Mucosa of descending colon (tissue), 3 donors: ENCODE measurements at places on chromosomes 2 and 18.
A peak's percentile ranks its signal among the peaks of the same experiment; 100 is the strongest.

GRCh38 chr18:10530002-10530401, 4.2 kb downstream of the NAPG start:
- no peak for DNase-seq

DNA sequence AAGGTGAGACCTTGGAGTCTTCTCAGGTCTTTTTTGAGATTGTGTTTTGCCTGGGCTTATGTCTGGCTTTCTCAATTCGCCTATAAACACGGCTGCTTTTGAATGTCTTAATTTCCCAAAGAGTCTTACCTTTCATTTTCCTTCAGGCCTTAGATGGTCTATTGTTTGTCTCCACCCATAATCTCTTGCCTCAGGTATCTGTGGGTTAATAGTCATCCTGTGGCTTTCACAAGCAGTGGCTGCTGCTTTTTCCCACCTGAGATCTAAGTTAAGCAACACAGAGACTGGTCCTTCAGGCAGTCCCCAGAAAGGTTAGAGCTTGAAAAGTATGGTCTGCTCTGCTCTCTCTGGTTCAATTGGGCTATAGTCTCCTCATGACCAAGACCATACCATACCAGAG, 275.3 kb downstream of the INSIG2 start:
- DNase-seq, result no peak

DNA sequence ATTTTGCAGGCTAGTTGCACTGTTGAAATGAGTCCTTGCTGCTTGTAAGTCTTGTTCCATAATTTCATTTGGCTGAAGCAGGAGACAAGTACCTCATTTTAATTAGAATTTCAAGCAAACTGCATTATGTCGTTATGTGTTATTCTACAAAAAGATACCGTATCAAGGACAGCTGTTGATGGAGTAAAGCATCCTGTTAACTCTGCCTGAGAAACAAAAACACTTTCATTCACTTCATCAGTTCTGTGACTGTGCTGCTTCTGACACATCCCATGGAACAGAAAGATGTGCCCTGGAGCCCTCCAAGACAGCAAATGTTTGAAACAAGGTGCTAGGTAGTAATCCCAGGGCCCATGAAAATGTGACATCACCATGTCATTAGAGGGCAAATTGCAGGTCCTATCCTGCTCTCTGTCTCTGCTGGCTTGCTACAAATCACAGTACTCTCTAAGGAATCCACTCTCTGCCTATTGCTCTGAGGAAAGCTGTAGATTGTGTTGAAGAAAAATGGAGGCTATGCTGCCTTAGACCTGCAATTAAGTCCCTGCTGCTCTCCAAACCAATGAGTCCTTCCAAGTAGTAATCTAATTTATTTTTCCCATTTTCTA, 209.7 kb upstream of the PARD3B start:
- no peak for DNase-seq

GRCh38 chr2:160427629-160428404, 65.8 kb downstream of the RBMS1 start:
- DNase-seq, result peak; percentile 44

- DNase-seq, result no peak
These were observed 4.8 kb downstream of the AMER3 start for GRCh38 chr2:130759906-130760753.

GRCh38 chr2:122706757-122707223, 951.3 kb downstream of the TSN start:
- no peak for DNase-seq

DNA sequence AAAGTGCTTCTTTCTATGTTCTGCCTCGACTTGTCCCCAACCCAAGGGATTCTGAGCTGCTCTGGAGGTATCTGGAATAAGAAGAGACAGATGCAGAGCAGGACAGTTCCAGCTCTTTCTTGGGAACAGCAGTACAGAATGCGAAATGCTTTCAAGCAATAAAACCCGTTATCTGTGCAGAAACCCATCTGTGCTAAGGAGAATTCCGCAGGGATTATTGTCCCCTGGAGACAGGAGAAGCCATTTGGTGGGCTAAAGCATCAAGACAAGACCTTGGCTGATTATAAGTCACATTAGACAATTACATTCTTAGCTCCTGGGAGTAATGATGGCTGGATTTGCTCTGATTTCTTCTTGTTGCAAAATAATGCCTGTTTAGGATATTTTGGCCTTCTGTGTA, 185.4 kb upstream of the GLI2 start:
- DNase-seq, result no peak

DNA sequence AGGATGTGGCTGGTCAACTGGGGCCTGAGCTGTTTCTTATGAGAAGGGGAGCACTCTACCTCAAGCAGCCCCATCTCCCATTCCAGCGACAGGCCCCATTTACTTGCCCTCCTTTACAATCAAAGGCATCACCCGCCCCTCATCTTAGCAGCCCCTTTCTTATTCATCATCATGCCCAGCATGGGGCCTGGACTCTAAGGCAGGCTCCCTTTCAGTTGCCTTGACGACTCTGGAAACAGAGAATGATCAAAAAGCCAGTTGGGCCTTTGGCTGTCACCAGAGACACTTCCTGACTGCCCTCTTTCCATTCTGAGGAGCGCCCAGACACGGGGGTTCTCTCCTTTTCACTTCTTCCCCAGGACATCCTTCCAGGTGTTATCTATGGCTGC, 11.2 kb downstream of the CELF4 start:
- DNase-seq, result no peak

- peak; percentile 47 for DNase-seq
These were observed 4.3 kb downstream of the GPC1 start for GRCh38 chr2:240439698-240440151.

GRCh38 chr2:189569295-189569910, 11.2 kb downstream of the SLC40A1 start:
- DNase-seq, result no peak

GRCh38 chr18:58362829-58363271, 266.0 kb downstream of the ALPK2 start:
- DNase-seq, result no peak

- no peak for DNase-seq
These were observed 284.7 kb downstream of the CMPK2 start for GRCh38 chr2:6580982-6581381.

- DNase-seq, result no peak
These were observed 4.9 kb downstream of the INHBB start for GRCh38 chr2:120350801-120351320.

- DNase-seq, result no peak
These were observed 310.8 kb downstream of the PIEZO2 start for GRCh38 chr18:10838553-10838952.

DNA sequence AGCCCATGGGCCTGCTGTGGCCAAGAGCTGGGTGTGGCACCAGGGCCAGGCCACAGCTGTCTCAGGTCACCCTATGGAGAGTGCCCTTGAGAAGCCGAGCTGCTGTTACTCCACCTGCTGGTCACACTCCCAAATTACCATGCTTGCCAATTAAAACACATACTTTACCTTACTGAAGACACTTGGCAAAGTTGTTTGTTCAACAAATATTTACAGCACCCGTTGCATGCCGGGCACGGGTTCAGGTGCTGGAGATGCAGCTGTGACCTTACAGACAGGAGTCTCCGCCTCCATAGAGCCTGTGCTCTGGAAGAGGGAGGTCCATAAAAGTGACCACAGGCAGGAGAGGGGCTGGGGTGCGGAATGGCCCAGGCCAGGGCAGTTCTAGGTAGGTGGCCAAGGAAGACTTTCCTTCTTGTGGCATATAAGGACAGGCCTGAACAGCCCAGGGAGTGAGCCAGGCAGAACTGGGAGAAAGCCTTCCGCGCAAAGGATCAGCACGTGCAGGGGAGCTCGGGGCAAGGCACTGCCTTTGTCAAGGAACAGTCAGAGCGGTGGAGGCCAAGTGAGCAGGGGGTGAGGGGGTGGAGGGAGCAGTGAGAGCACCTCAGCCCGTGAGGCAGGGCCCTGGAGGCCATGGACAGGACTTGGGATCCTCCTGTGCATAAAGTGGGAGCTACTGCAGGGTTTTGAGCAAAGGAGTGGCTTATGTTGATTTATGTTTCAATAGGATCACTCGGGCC, 23.6 kb upstream of the RBM44 start:
- DNase-seq, result peak; percentile 78

- DNase-seq, result peak; percentile 61
These were observed 278.0 kb upstream of the ID2 start for GRCh38 chr2:8403876-8404275.

DNA sequence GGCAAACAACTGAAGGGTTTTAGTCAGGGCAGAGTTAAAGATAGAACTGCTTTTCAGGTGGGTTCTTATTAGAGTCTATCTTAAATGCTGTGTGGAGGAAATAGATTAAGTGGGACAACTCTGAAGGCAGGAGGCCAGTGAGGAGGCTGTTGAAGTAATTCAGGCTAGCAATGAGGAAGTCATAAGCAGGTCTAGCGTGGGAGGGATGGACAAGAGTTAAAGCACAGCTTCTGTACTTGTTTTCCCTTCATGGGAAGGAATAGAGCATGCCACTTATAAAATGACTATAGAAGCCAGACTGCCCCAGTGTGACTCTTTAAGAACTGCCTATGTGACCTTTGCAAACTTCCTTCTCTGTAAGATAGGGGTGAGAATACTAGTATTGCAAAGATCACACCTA, 202.0 kb upstream of the LRRTM1 start:
- DNase-seq, result no peak

GRCh38 chr2:9144617-9145016, 62.0 kb upstream of the ASAP2 start:
- no peak for DNase-seq

DNA sequence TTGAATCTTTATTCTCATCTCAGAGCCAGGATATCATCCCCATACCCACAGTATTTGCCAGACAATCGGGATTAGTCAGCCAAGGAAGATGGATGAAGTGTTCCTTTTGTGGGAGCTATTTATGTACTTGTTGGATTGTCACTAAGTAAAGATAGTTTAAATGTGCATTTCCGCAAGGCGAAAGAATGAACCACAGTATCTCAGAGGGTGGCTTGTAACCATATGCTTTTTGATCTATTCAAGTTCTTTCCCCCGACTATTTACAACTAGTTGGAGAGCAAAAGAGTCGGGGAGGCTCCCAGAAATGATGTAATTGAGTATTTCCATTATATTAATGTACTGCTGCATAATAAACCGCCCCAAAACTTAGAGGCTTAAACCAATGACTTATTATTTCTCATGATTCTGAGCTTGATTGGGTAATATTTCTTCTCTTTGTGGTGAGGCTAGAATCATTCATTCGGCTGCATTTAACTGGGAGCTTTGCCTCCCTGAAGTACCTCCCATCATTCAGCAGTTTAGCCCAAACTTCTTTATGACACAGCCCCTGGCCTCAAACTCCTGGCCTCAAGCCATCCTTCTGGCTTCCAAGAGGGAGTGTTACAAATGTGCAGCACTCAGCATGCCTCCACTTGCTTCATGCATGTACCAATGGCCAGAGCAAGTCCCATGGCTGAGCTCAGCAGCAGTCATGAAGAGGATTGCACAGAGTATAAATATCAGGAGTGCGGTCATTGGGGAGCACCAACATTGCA, 423.7 kb downstream of the METTL4 start:
- no peak for DNase-seq

GRCh38 chr2:237627441-237628246, at the start of gene LRRFIP1:
Gene LRRFIP1 (plus strand): TSS chr2:237627587. CDS start chr2:237627645, 58 bp downstream.
- peak; percentile 17 for DNase-seq

DNA sequence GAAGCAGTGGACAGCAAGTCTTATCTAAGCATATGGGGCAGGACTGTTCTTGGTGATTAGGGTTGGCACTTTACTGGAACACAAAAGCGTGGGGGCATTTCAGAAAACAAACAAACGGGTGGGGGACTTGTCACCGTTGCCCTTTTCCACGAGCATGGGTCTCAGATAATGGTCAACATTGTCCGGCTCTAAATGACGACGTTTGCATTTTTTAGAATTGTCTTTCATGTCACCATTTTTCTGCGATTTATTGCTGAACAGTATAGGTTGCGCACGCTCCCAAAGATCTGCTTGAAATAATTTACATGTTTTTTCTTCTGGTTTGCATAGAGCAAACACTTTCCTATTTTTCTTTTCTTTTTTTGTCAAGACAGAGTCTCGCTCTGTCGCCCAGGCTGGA, 46.6 kb upstream of the TBC1D8 start:
- no peak for DNase-seq

DNA sequence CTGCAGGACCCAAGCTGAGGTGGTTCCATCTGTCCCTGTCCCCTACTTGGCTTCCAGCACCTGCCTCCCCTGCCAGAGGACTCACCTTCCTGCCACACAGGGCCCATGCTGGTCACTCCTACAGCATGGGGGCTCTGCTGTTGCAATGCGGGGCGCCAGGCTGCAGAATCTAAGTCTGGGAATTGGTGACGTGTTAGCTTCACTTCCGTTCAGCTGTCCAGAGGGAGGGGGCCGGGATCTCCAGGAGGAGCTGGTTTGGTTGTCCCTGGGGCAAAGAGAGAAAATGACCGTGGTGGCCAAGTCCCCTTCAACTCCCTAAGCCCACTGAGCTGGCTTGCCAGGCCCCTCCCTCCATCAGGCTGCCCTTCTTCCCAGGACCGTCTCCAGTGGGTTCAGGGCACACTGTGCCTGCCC, 69.5 kb downstream of the IL1R2 start:
- no peak for DNase-seq

- no peak for DNase-seq
These were observed 366.7 kb upstream of the DLGAP1 start for GRCh38 chr18:4821801-4822200.

GRCh38 chr2:176117162-176117822, 714 bp downstream of the HOXD10 start:
- no peak for DNase-seq

- DNase-seq, result no peak
These were observed 70.0 kb downstream of the PXDN start for GRCh38 chr2:1674276-1674675.

GRCh38 chr2:105321875-105322646, 7.5 kb downstream of the TGFBRAP1 start:
- no peak for DNase-seq

GRCh38 chr2:55460562-55460961, 40.9 kb upstream of the CCDC88A start:
- DNase-seq, result no peak

GRCh38 chr18:319720-320119, 51.9 kb upstream of the THOC1 start:
- DNase-seq, result no peak

DNA sequence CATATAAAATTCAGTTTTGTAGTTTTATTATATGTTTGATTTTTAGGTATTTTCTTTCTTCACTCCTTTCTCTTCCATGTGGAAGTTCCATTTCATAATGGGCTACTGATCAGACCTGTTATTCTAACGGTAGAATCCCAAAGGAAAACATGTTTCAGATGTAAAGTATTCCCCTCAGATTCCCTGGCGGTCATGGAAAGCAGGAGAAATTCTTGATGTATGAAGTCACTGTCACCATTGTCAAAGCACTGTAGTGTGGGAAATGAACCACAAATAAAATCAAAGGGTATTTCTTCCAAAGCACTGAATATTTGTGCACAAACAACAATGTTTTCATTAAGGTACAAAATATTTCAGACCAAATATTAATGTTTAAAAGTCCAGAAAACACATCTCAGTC, 237.3 kb upstream of the KLHL14 start:
- DNase-seq, result no peak

- no peak for DNase-seq
These were observed 14.0 kb downstream of the SEMA4F start for GRCh38 chr2:74668087-74668486.

GRCh38 chr2:158817588-158817987, 22.5 kb downstream of the DAPL1 start:
- DNase-seq, result no peak
